ENCODE measurements at places on chromosomes 3 and 15.

DNA sequence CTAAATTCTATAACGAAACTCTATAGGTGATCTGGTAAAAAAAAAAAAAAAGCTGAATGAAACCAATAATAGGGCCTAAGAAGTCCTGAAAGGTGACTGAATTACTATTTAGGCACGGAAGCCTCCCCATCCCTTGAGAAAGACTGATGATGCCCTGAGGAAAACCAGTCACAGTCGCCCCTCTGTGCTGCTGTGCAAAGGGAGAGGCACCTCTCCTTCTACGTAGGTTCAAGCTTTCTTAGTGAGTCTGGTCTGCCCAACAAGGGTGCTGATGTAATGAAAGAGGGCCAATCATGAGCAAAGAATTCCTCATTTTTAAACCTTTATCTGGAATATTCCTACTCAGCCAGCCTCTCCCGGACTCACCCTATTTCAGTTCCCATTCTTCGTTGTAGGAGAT is 11.9 kb downstream of the NPHP3 start:
- DNase-seq = no peak

- DNase-seq = no peak
Measured at GRCh38 chr3:69012800-69013252, 658 bp downstream of the EOGT start.

DNA sequence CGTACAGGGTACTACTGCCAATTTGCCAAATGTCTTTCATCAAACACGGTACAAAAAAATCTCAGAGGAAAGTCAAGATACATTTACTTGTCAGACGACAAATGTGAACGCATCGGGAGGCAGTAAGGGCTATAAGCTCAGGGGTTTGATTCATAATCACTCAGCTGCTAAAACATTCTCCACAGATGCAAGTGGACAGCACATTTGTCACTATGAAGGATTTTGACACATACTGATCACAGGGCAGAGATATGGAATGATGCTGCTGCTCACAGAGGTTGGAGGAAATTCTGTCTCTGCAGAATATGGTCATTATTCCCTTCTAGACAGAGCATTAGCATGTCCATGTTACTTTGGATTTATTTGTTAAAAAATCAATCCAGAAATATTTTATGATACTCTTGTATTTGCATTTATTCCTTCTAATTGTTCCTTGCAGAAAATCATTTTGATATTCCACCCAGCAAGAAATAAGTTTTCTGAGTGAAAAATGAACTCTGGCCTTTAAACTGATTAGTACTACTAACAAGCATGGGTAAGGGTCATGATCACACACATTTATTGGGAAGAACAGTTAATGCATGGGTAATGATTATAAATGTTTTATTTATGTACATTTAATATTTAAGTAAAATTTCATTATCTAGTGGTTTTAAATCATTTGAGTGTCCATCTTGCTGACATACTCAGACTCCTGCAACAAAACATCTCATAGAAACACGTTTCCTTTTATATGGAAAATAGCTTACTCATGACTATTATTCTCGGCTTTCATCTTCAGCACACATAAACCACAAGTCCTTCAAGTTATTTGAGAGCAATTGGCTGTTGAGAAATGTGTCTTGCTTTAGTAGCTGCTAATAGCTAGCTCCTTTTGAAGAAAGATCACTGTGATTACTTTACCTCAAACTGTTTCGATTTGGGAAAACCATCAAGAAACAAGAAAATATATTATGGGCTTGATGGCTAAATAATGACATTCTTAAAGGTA is 559.3 kb downstream of the MECOM start:
- no peak for DNase-seq

DNA sequence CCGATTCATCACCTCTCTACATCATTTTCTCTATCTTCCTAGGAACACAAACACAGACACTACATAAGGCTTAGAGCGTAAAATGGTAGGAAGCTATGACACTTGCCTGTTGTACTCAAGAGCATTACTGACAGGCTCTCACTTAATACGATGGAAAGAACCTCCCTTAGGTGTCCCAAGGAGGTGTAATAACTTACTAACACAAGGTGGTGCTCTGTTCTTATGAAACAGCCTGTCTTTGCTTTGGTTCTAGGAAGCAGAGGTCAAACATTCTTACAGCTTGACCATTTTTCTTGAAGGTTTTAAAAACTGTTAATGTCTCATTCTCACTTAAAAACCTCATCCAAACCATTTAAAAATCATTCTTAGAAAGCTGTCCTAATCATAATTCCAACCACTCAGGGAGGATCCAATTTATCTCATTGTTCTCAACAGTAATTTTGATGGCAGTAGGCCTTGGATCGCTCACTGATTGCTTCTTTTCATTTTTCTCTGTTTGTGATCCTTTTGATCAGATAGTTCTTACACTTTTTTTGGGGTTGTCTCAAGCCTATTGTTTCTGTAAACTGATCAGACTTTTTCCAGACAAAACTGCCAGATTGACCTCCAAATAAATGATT is 317.8 kb upstream of the AGTR1 start:
- DNase-seq = peak; percentile 42

DNA sequence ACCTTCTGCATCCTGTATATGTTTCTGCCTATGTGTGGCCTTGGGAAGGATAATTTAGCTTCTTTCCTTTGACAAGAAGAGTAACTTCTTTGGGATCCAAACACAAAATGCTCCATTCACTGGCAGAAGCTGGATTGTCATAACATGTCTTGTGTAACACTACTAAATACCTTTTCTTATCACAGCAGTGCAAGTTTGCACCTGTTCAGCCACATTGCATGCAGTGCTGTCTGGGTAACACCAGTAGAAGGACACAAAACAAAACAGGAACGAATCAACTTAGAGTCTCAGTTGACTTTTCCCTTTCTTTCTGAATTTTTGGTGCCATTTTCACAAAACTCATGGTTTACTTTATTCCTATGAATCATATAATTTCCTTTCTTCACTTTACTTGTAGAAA is 43.6 kb upstream of the TNIK start:
- DNase-seq = no peak

GRCh38 chr3:51684971-51685751 is 14.1 kb downstream of the TEX264 start:
- DNase-seq = no peak

- no peak for DNase-seq
Measured at GRCh38 chr3:59862686-59863085, 812.9 kb upstream of the CFAP20DC start.

DNA sequence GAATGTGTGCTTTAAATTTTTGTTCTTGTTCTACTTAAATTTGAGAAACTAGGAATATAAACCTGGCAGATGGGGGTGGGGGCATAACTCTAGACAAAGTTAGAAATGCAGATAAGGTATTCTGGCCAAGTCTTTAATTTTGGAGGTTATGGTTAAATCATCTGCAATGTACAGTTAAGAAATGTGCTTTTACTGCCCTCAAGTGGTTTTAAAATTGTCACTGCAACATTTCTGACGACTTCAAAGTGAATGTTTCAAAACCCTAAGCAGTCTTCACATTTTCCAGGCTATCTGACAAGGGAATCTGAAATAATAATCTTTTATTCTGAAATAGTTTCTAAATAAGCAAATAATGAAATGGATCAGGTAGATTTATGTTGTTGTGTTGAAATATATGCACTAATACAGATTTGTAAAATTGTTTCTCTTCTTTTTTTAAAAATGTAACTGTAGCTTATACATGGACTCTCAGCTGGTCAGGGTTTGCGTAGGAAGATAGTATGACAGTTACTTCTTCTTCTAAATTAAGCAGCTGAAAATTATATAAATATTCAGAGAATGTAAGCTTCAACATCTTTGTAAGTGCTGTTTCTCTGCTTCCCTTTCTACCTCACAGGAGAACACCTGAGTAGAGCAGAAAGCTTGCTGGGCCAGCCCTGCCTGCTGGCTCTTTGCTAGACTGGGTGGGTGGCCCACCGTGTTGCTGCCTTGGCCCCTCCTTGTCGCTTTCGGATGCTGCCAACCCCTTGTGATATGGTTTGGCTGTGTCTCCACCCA is 45.0 kb downstream of the SUCNR1 start:
- DNase-seq = no peak

DNA sequence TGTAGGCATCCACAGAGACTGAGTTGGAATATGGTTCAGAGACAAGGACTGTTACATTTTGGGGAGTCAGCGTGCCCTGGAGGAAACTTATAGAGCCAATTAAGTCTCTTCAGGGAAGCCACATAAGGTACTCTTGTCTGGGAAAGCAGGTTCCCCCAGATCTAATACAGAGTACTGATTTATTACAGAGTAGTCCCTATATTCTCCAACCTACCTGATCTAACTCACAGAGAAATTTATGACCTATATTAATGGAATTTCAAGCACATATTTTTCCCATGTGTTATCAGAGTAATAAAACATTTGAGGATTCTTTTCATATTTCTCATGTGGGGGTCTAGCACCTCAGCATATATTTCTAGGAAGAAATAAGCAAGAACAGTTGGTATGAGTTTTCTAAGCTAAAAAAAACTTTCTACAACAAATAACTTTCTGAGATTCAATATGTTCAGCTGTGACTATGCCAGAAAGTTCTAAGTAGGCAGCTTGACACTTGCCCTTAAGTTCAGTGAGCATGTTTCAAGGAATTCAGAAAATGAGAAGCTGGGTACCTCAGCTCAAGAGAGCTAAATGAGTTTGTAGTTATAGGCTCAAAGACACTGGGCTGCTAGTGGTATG is 75.3 kb upstream of the COL8A1 start:
- peak; percentile 68 for DNase-seq

GRCh38 chr3:118636841-118637240 is 397.8 kb downstream of the IGSF11 start:
- DNase-seq = no peak

GRCh38 chr3:138862924-138863775 is 28.4 kb upstream of the PIK3CB start:
- DNase-seq = no peak

GRCh38 chr3:33054100-33055092 is 42.5 kb downstream of the GLB1 start:
- DNase-seq = no peak

GRCh38 chr3:187165144-187165543 is 25.8 kb upstream of the RPL39L start:
- peak; percentile 22 for DNase-seq

- DNase-seq = peak; percentile 20
Measured at GRCh38 chr3:150184426-150185071, 213.9 kb upstream of the PFN2 start.

- no peak for DNase-seq
Measured at GRCh38 chr3:11624161-11624560, 19.6 kb downstream of the VGLL4 start.

DNA sequence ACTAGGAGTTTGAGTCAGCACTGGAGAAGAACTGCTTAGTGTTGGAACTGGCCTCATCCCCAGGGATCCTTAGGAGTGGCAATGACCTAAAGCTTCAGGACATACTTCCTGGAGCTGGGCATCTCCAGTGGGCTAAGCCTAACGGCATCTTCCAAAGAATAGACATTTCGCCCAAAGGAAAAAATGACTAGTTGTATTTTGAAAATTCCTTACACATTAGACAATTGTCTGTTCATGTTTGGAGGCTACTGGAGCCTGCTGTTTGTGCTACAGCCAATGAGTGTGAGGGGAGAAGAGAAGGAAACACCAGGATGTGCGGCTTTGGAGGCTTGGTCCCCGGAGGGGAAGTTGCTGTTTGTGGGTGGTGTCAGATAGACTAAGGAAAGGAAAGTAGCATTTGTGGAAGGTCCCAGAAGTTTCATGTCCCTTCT is 77.6 kb downstream of the POLR2M start:
- peak; percentile 25 for DNase-seq

GRCh38 chr15:40306908-40307307 is 827 bp downstream of the PLCB2 start:
- DNase-seq = no peak

DNA sequence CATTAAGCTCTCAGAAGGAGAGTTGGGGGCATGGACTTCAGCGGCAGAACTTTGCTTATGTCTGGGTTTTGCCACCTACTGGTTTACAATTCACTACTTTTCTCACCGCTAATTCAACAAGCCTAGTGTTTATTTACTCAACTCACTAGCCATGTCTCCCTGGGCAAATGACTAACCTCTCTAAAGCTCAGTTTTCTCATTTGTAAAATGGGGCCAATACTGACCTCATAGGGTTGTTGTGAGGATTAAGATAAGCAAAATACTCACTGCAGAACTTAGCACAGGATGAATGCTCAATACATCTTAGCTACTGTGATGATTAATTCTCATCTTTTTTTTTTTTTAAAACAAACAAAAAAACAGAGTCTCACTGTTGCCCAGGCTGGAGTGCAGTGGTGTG is 106.3 kb downstream of the CADPS start:
- no peak for DNase-seq

- no peak for DNase-seq
Measured at GRCh38 chr15:41855261-41855961, 16.8 kb downstream of the PLA2G4B start.

DNA sequence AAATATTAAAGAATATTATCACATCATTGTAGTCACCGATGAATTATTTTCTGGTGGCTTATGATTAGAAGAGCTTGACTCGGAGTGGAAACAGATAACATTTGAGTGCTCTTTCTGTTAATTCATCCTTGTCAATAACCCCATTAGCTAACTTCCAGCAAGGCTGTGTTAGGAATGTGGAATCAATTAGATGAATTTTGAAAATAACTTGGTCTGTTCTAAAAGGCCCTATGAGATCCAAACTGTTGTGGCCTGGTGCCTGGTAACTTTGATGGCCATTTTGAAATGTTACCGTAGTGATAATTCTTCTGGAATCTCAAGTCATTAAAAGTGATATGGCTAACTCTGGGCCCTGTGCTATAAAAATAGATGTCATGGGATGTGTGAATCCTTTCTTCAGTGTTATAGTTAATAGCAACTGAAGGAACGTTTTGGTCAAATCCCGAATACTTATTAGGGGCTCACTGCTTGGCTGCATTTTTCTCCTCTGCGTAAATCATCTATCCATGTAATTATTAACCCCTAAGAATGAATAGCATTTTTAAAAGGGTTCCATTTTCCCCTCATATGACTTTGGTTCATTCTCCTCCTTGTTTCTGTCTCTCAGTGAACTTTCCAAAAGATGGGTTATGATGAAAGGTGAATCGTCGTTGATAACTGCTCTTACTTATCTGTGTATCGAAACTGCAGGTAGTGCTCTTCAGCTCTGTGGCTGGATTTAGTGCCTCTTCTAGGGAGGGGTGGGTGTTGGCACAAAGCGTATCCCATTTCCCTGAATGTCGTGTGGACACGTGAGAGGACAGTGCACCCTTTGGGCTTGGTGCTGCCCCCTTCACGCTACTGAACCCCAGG is 82.7 kb downstream of the IGF1R start:
- no peak for DNase-seq

- DNase-seq = peak; percentile 68
Measured at GRCh38 chr3:146503461-146504202, 34.3 kb upstream of the PLSCR2 start.

DNA sequence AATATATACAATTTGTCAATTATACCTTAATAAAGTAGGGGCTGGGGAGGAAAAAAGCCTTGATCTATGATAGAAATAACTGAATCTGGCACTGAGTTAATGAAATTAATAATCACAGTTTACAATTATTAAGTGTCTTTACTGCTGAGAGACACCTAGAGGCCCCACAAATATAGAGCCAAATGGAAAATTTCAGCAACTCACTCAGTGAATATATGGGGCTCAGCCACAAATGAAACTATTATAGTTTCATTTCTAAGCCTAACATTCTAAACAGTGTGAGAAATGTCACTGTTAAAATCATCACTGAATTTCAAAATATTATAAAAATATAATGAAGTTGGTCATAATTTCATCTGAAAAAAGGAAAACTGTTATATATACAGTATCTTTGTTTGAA is 40.3 kb downstream of the GNB4 start:
- DNase-seq = no peak

All from fibroblast of skin of left biceps (primary cell).